ENCODE measurements at places on chromosomes 6 and 20. TPM values are rescaled to one million over a fixed set of nuclear protein-coding genes. Genes with fewer than 3 reads are reported as not detected.

DNA sequence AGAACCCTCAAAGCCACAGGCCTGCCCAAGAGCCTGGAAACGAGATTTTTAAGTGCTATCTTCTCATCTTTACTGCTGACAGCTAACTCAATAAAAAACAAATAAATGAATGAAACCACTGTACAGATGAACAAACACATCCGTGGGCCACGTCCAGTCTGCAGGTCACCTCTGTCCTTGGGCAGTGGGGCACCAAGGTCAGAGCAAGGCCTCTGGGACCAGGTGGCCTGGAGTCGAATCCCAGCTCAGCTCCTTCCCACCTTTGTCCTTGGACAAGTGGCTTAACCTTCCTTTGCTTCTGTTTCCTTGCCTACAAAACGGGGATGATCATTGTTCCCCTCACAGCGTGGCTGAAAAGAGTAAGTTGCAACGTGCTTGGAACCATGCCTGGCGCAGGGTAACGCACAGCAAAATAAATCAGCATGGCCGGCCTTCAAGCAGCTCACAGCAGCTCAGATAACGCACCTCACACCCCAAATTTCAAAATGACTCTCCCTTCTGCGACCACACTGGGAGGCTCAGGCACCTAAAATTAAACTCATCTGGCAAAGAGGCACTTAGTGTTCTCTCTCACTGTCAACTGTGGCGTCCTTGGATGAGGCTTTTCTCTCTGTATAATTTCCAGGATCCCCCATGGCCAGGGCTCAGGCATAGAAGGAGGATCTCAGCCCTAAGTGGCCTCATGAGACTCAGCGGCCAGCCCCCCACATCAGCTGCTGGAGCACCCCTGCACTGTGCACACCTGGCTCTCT, 35.7 kb downstream of the RRBP1 start:
- no peak for DNase-seq

- peak; percentile 11 for DNase-seq
Measured at GRCh38 chr6:54847799-54848597, 1.4 kb downstream of the FAM83B start.

- no peak for DNase-seq
Measured at GRCh38 chr6:138580040-138580439, 80.7 kb upstream of the NHSL1 start.

The OR2H2 gene
- not detected for polyA plus RNA-seq

DNA sequence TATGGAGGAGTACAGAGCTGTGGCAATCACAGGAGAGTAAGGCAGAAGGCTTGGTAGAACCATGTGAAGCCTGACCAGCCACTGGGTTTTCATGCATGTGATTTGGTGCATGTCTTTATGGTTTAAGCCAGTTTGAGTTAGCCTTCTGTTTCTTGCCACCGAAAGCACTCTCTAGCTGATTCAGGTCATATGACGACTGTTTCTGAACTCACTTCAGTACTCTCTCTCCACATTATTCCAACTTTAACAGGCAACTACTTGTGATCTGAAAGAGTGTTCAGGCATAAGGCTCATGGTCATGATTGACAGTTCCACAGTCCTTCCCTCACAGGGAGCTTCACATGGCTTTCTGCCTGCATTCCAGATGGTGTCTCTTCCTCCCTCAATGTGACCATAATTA, 63.3 kb upstream of the TAB2 start:
- DNase-seq, result no peak

GRCh38 chr6:170553534-170554012, 466 bp upstream of the PSMB1 start:
- no peak for DNase-seq
